ENCODE measurements at places on chromosomes 1 and 21.

DNA sequence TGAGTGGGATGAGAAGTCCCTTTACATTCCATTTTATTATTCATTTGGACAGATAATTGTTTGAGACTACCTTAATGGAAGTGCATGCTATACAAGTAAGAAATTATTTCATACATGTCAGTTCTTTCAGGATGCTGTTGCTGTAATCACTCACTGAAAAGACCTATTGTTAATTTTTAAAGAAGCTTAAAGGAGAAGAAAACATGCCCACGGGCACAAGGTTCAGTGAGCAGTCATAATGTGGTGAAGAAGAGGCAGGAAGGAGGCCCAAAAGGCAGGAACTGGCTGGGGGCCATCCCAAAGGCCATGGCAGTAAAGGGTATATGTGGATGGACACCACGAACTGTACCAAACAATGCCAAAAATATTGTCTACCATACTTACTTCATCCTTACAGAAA, 206.0 kb downstream of the LYPLAL1 start:
- no peak for DNase-seq

- DNase-seq: no peak
Measured at GRCh38 chr1:156858555-156858956, 361 bp downstream of the INSRR start.

DNA sequence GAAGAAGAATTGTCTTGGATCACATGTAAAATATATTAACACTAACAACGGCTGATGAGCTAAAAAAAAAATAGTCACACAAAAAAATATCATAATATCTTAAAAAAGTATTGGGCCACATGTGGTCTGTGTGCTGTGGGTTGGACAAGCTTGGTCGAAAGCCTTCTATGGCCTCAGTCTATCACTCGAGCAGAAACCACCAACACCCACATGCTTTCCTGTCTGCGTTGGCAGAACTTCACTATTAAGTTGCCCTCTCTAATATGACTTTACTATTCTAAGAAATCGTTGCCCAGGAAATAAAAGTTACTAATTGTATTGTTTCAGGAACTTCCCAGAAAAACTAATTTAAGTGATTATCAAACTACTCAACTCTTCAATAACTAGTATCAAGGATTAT, 28.2 kb upstream of the ETS2 start:
- DNase-seq: no peak

DNA sequence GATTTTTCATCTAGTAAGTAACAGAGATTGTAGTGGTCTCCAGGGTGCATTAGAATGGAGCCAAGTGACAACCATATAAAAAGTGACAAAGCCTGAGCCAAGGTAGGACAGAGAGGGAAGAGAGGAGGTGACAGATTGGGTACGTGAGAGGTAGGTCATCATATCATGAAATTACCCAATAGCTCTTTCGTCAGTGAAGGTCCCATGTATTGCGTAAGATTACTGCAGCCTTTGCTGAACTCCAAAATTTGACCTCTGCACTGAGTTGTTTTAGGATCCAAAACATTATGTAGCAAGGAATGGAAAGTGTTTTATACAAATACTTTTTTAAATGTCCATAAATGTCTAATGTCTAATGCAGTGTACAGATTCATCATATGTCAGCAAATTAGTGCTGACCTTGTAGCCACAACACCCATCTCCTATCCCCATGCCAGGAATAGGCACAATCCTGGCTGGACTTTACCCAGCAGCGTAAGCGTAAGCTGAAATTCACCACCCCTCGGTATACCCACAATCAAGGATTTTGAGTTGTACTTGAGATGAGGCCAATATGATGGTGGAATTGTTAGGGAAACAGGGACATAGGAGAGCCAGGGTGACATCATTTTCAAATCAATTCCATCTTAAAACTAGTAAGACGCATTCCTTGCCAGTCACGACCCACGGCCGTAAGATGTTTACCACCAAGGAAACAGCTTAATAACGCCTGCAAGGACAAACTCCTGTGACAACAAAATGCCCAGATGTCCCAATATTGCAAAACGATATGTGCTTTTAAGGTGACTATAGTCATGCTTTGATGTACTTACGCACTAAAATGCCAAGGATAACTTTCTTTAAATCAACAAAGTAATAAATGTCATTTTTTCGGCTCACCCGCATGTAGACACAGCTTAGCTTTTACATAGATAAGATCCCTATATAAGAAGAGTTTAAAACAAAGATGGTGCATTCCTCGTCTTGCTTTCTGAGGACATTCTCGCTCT, 38.1 kb upstream of the GREM2 start:
- no peak for DNase-seq

- no peak for DNase-seq
Measured at GRCh38 chr1:210223226-210223904, 9.2 kb upstream of the SERTAD4 start.

DNA sequence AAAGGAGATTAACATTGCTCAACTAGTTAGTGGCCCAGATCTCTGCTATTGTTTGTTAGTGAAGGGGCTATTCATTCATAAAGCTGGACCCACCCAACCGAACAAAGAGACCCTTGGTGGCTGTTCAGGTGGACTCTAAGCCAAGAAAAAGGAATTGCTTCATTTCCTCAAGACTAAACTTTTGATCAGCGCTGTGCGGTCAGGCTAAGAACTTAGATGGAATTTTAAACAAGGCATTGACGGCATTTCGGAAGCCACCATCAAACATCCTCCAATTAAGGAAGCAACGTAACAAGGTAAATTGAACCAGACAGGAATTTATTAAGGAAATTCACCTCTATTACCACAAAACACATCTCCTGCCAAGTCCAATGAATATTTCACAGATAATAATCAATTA, 19.9 kb upstream of the SHCBP1L start:
- DNase-seq: no peak

DNA sequence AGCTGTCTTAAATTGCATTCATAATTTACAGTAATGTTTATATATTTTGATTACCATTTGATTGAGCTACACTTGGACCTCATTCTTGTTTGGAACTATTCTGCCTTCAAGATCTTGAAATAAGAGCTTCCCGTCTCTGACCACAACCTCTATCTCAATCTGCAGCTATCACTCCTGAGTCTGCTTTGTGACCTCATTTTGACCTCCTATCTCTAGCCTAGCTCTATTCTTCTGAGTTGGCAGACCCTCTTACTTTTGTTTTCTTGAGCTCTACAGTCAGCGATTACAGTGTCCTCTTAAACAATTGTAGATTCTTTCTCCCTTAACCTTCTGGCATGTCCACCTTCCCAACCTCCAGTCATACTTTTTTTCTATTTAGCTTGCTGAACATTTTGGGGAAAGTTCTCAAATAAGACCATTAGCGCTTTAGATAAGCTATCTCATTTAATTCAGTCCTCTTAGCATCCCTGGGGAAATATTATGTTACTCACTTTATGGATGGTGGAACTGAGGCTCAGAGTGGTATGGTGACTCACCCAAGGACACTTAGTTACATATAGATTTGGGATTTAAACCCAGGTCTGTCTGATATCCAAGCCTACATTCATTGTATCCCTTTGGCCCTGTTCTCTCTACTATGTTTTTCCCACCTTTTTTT, 19.1 kb downstream of the RPAP2 start:
- no peak for DNase-seq

DNA sequence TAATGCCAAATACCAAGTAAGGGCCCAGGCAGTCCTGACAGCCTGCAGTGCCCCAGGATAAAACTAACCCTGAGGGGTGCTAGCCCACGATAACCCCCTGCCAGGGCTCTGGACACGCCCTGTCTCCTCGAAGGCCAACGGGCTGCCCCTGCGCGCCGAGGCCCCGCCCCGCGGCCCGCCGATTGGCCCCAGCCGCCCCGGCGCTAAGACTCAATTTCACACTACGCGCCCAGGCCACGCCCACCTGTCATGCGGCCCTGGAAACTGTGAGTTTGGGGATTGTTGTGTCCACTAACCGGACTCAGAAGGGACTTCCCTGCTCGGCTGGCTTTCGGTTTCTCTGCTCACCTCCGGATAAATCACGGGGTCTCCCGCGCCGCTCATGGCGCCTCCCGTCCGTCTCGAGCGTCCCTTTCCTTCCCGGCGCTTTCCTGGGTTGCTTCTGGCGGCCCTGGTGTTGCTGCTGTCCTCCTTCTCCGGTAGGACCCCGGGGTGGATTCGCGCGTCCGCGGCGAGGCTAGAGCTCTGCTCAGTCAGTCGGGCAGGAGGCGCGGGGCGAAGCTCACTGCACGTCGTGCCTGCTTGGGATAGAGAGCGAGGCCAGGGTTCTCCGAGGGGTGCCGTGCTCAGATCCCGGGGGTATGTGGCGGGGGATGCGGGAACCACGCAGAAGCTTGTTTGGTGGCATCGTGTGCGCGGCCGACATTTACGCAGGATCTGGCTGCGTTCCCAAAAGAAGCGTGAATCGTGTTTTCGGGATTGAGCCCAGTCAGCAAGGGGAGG, at the start of gene CR1L:
TSS of gene CR1L (plus strand) at position 282 of the 783 bp plus-strand sequence. CDS start at position 383, 101 bp downstream.
- peak; percentile 23 for DNase-seq

GRCh38 chr1:45617618-45618017, 6.2 kb downstream of the CCDC17 start:
- no peak for DNase-seq

DNA sequence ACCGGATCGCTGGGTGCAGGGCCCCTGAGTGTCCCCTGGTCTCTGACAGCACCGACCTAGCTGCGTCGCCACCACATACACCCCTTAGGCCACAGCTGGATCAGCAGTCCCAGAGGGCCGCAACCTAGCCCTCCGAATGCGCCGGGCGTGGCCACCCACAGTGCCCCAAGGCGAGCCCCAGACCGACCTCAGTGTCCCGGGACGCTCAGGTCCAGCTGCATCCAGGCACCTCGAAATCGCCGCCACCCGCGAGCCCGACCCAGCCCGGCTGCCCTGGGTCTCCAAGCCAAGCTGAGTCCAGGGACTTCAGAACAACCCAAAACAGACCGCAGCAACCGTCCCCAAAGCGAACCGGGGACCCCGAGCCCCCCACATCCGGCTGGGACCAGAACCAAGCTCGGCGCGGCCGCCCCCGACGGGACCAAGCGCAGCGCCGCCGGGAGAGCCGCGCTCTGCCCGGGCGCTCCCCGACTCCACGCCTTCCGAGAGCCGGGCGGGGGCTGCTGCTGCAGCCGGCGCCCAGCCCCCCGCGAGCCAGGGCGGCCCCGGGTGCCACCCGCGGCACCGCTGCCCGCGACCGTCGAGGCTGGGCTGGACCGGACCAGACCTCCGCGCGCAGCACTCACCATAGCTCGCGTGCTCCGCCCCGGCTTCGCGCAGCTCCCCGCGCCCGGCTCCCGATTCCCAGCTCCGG, 54.6 kb upstream of the ECE1 start:
- DNase-seq: no peak

- no peak for DNase-seq
Measured at GRCh38 chr1:58718435-58718834, 18.6 kb upstream of the MYSM1 start.

- no peak for DNase-seq
Measured at GRCh38 chr1:20790785-20791184, 3.7 kb upstream of the HP1BP3 start.

- DNase-seq: no peak
Measured at GRCh38 chr21:44503901-44504399, 36.0 kb downstream of the KRTAP10-1 start.

GRCh38 chr1:40774266-40774998, 9.2 kb upstream of the KCNQ4 start:
- peak; percentile 13 for DNase-seq

- no peak for DNase-seq
Measured at GRCh38 chr1:153800516-153800915, 25.3 kb downstream of the SLC27A3 start.

DNA sequence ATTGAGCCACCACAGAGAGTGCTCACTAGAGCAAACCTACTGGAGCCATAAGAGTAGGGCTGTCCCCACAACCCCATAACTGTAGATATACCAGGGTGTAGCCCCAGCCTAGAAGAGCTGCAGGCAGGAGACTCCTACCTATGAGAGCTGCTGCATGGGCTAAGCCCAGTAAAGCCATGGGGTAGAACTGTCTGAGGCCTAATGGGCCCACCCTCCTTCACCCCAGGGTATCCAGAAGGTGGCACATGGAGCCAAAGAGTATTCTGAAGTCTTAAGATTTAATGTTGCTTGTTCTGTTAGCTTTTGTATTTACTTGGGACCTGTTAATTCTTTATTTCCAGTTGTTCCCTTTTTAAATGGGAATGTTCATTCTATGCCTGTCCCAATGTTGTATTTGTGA, 1193.7 kb upstream of the ADGRL2 start:
- no peak for DNase-seq

- no peak for DNase-seq
Measured at GRCh38 chr1:230349020-230349393, 77.1 kb downstream of the PGBD5 start.

DNA sequence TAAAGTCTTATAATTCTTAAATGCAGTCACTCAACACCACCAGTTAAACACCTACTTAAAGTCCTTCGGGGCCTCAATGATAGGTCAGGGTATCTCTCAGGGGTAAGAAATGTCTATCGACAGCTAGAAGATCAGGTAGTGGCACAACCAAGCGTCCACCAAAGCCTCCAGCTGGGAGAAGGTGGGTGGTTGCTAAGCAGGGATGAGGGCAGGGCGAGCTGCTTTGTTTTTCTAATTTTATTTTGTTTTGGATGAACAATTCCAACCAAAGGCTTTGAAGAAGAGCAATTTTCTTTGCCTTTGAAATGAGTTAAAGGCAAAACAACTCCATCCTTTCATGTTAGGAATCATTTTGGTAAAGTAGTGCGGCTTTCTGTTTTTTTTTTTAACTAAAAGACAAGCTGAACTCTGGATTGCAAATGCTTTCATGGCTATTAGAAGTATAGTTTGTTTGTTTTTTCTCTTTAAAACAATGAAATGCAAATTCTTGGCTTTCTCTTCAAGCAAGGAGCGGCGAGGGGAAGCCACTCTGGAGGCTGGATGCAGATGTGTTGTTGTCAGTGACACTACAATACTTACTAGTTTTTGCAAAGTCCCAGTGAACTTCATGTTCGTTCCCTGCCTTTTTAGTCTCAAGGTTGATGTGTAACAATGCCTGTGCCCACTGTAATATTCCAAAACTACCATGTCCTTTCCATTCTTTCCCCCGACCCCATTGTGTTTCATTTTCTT, 106.0 kb downstream of the MRPS6 start:
- no peak for DNase-seq

DNA sequence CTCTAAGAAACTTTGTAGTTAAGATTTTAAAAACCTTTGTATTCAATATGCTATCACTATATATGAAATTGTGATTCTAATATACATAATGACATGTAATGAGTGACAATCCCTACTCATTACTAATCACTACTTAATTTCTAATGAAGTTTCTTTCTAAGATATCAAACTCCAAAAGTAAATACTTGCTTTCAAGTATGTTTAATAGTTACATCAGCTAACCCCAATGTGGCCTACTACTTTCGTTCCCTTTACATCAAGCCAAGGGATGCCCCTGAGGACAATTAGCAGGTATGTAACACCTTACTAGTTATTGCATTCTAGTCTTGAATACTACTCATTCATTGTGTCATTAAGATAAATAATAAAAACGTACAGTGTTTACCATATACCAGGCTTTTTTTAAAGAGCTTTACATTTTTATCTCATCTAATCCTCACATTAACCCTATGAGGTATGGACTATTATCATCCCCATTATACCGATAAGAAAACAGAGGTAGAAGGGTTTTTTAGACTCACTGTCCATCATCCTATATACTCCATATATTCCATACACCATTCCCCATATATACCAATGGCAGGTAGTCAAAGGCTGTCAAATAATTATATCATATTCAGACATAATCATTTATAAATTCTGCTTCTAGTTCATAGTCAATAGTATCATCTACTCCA, 4.2 kb downstream of the PPP1R15B start:
- DNase-seq: no peak

All from activated CD8-positive, alpha-beta memory T cell treated with anti-CD3 and anti-CD28 coated beads for 1 hour (primary cell).